ENCODE measurements at places on chromosomes 5 and 9.

GRCh38 chr5:172452398-172453205, 1.7 kb downstream of the SH3PXD2B start:
- no peak for DNase-seq

GRCh38 chr5:143434261-143435209, 31.0 kb upstream of the NR3C1 start:
- no peak for DNase-seq

DNA sequence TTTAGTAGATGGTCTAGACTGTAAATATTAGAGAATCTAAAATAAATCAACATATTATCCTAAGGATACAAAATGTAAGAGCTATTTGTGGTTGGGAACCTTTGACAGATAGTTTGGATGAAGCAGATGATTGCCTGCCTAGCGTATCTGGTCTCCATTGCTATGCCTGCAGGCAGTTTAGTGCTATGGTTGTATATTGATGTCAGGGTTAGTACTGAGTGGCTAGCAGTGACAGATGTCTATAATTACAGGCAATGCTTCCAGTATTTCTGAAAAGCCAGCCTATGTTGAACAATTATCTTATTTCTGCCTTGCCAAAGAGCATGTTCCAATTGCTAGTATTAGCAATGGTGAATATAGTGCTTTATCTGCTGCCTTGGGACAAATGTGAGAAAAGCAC, 151.3 kb upstream of the TLX3 start:
- no peak for DNase-seq

- DNase-seq, result no peak
Measured at GRCh38 chr5:140391312-140391711, 10.3 kb upstream of the ANKHD1 start.

DNA sequence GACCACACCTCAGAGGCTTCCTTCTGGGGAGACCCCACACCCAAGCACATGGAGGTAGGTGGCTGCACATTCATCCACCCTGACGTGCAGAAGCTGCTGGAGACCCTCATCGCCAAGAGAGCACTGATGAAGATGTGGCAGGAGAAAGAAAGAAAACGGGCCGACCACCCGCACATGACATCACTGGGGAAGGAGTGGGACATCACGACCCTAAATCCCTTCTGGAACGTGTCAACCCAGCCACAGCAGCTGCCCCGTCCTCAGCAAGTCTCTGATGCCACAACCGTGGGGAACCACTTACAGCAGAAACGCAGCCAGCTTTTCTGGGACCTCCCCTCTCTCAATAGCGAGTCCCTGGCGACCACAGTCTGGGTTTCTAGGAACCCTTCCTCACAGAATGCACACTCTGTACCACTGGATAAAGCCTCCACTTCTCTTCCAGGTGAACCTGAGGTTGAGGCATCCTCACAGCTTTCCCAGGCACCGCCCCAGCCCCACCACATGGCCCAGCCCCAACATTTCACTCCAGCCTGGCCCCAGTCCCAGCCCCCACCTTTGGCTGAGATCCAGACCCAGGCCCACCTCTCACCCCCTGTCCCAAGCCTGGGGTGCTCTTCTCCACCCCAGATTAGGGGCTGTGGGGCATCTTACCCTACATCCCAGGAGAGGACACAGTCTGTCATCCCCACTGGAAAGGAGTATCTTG, 3.0 kb downstream of the SPATA31E1 start:
- DNase-seq, result no peak

DNA sequence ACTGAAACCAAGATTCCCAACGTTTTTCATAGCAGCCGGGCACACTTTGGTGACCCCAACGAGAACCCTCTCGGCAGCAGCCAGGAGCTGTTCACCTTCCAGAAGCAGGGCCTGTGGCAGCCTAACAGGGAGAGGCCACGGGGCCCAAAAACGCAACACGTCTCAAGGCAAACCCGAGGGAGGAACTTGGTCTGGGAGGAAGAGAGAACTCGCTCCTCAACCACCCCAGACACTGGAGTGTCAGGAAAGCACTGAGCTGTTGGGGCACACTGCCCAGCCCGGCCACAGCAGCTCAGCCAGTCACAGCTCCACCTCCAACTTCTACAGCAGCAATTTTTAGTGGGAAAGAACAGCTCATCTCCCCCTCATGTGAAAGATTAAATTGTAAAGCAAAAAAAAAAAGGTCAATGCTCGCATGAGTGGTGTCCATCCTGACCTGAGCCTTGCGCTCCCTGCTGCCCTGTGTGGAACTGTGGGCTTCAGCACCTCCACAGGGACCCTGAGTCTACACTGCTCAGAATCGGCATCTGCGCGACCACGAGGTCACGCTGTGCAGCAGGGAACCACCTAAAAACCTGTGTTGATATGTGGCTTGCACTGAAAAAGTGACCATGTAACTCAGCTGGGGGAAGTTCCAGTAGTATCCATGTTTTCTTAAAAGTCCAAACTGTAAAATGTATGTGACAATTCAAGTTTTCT, 55.0 kb downstream of the IPPK start:
- DNase-seq, result no peak

DNA sequence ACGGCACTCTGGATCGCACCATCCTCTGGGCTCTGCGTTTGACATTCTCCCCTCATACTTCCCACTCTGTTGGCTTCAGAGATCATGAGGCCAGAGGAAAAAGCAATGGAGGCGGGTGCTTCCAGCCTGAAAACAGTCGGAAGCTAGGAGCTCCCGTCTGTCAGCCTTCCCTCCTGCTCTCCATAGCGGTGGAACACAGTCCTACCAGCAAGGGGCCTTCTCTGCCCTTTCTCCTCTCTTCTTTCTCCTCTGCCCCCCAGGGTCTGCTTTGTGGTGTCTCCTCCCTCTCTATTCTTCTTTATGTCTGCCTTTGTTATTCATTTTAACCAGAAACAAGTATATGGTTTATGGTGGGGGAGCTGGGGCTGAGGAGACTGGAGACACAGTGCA, 152.5 kb upstream of the NFIB start:
- no peak for DNase-seq

All from D721Med (cell line).